ENCODE measurements at places on chromosomes 16 and 17. TPM values are rescaled to one million over a fixed set of nuclear protein-coding genes. Genes with fewer than 3 reads are reported as not detected.
A peak's percentile ranks its signal among the peaks of the same experiment; 100 is the strongest.

DNA sequence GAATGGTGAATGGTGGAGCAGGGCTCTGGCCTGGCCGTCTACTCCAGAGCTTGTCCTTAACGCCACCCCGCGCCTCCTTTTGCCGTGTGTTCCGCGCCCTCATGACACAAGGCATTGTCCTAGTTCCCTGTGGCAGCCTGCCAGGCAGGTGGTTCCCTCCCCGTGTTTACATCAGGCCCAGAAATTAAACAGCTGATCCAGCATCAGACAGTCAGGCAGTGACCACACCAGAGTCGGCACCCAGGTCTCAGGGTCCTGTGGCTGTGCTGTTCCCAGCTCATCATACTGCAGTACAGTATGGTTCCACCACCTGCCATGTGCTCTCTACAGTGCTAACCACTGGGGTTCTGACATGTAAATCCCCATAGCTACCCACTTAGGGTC, 119.7 kb downstream of the RAB11FIP4 start:
- DNase-seq, result no peak
- peaks cover 2% of the 10 kb centered on the region for H3K27me3 ChIP-seq
- no peaks in the 10 kb centered on the region for H3K4me1 ChIP-seq
- H3K27ac ChIP-seq, result no peak overlapping the region
- H3K36me3 ChIP-seq, result no peaks in the 10 kb centered on the region

GRCh38 chr16:2371421-2371820, 30.9 kb upstream of the ABCA3 start:
- DNase-seq, result no peak
- H3K27ac ChIP-seq, result no peak overlapping the region
- no peak overlapping the region for H3K4me3 ChIP-seq
- peaks cover 12% of the 10 kb centered on the region for H3K27me3 ChIP-seq
- no peaks in the 10 kb centered on the region for H3K36me3 ChIP-seq

DNA sequence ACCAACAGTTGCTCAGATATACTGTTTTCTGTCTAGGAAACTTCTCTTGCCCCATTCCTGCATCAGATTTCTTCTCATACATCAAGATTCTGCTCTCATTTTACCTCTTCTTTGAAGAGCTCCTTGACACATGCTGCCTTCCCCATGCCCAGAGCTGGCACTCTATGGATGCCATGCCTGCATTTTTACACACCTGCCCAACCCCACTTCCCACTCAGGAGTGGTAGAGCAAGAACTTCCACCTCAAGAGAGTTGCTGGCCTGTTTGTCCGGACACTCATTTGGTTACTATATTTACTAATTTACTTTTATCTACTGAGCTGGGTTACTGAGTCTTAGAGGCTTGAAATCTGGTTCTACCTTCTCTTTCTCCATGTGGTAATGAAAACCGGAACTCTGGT, 98.3 kb upstream of the HLF start:
- no peaks in the 10 kb centered on the region for H3K36me3 ChIP-seq
- no peak overlapping the region for H3K27ac ChIP-seq
- peaks cover 2% of the 10 kb centered on the region for H3K4me1 ChIP-seq
- no peaks in the 10 kb centered on the region for H3K27me3 ChIP-seq
- DNase-seq, result no peak

FSCN2 gene
- total RNA-seq, result 1.5 TPM

- peaks cover 6% of the 10 kb centered on the region for H3K4me1 ChIP-seq
- no peaks in the 10 kb centered on the region for H3K27me3 ChIP-seq
- peak overlapping the region; percentile 79 for H3K27ac ChIP-seq
- peak overlapping the region; percentile 74 for H3K4me3 ChIP-seq
- DNase-seq, result peak; percentile 72
These were observed 16.6 kb upstream of the ERN1 start for GRCh38 chr17:64146418-64147109.

- H3K4me3 ChIP-seq, result no peak overlapping the region
- no peak overlapping the region for H3K27ac ChIP-seq
- H3K4me1 ChIP-seq, result peaks cover 10% of the 10 kb centered on the region
- no peaks in the 10 kb centered on the region for H3K27me3 ChIP-seq
- peaks cover 7% of the 10 kb centered on the region for H3K36me3 ChIP-seq
- peak; percentile 80 for DNase-seq
These were observed 25.2 kb downstream of the KANSL1 start for GRCh38 chr17:46167826-46168569.

DNA sequence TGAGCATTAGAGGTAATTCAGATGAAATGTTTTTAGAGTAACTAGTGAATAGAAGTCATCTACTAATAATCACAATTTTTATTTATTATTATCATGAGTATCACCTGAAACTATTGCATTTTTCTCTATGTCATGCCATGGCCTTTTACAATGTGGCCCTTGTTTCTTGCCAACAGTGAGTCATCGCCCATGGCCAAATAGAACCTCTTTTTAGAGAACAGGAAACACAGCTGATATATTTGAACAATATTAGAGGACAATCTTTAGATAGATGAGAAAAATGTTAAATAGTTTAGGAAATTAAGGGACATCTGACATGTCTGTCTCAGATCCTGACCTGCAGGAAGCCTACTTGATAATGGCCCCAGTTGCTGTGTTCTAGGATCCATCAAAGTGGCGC, 1584.4 kb upstream of the GOT2 start:
- H3K36me3 ChIP-seq, result no peaks in the 10 kb centered on the region
- DNase-seq, result no peak
- no peaks in the 10 kb centered on the region for H3K27me3 ChIP-seq
- H3K4me1 ChIP-seq, result no peaks in the 10 kb centered on the region
- H3K27ac ChIP-seq, result no peak overlapping the region
- H3K4me3 ChIP-seq, result no peak overlapping the region

SNRNP25 gene
- 20.5 TPM for total RNA-seq

- H3K27me3 ChIP-seq, result no peaks in the 10 kb centered on the region
- peak; percentile 78 for DNase-seq
- no peaks in the 10 kb centered on the region for H3K36me3 ChIP-seq
- no peak overlapping the region for H3K4me3 ChIP-seq
- no peak overlapping the region for H3K27ac ChIP-seq
These were observed 166.3 kb downstream of the MSI2 start for GRCh38 chr17:57422574-57423164.

- H3K4me3 ChIP-seq, result peak overlapping the region; percentile 70
- H3K36me3 ChIP-seq, result no peaks in the 10 kb centered on the region
- DNase-seq, result no peak
- no peaks in the 10 kb centered on the region for H3K27me3 ChIP-seq
- H3K27ac ChIP-seq, result peak overlapping the region; percentile 58
These were observed 879 bp upstream of the ACSF2 start for GRCh38 chr17:50424996-50425681.

GRCh38 chr16:51877686-51878085, 669.3 kb downstream of the TOX3 start:
- H3K4me3 ChIP-seq, result no peak overlapping the region
- H3K4me1 ChIP-seq, result peaks cover 26% of the 10 kb centered on the region
- no peaks in the 10 kb centered on the region for H3K27me3 ChIP-seq

CCDC154 gene
- total RNA-seq, result 0.50 TPM

- H3K4me1 ChIP-seq, result peaks cover 8% of the 10 kb centered on the region
- H3K27ac ChIP-seq, result no peak overlapping the region
- no peak overlapping the region for H3K4me3 ChIP-seq
- no peak for DNase-seq
These were observed 103.7 kb downstream of the XYLT1 start for GRCh38 chr16:17367036-17367435.

MARVELD3 gene
- total RNA-seq, result not detected

KRTAP29-1 gene
- total RNA-seq, result not detected

- H3K4me3 ChIP-seq, result no peak overlapping the region
- H3K36me3 ChIP-seq, result no peaks in the 10 kb centered on the region
- H3K27ac ChIP-seq, result no peak overlapping the region
- no peaks in the 10 kb centered on the region for H3K27me3 ChIP-seq
- H3K4me1 ChIP-seq, result no peaks in the 10 kb centered on the region
These were observed 7.1 kb downstream of the VWA3A start for GRCh38 chr16:22099256-22099975.

KIF18B gene
- total RNA-seq, result under 0.01 TPM

DNA sequence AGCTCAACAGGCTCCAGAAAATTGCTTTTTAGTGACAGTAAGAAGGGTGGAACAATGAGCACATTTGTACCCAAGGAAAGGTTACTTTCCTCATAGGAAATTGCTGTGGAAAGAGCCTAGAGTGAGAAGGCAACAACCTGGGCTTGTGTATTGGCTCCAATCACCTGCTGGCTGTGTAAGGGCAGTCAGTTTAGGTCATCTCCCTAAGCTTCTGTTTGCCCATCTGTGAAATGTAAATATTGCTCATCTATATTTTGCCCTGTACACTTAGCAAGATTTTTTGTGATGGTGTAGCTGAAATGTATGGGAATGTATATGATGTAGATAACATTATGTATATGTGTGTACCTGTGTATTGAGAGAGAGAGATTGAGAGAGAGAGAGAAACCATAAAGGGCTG, 225.2 kb upstream of the MPHOSPH6 start:
- no peak for DNase-seq
- H3K27ac ChIP-seq, result no peak overlapping the region
- no peak overlapping the region for H3K4me3 ChIP-seq
- H3K27me3 ChIP-seq, result no peaks in the 10 kb centered on the region
- no peaks in the 10 kb centered on the region for H3K4me1 ChIP-seq

DNA sequence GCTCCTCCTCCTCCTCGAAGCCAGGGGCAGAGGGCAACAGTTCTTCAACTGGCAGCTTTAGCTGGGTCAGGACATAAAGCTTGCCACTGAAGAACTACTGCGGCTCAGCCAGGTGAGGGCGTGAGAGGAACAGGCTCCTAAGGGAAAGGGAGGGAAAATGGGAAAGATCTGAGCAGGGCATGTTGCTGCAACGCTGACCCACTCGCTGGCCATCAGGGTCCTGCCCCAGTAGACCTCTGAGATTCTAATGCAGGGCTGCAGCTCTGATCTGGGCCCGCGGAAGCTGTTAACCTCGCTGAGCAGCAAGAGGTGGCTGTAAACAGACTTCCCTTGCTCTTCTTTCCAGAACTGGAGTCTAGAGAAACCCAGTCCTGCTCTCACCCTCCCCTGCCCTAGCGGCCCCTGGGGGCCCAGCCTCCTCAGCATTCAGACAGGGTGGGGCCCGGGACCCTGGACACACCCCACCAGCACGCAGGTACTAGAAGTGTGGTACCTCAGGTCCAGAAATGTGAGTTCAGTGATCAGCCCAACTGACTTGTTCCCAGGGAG, 3.8 kb upstream of the TLCD2 start:
- H3K4me3 ChIP-seq, result peak overlapping the region; percentile 87
- DNase-seq, result peak; percentile 24
- H3K27ac ChIP-seq, result peak overlapping the region; percentile 99
- peaks cover 25% of the 10 kb centered on the region for H3K36me3 ChIP-seq
- peaks cover 30% of the 10 kb centered on the region for H3K4me1 ChIP-seq
- no peaks in the 10 kb centered on the region for H3K27me3 ChIP-seq

CMTM4 gene
- 10.2 TPM for total RNA-seq

- DNase-seq, result peak; percentile 60
- peaks cover 10% of the 10 kb centered on the region for H3K27me3 ChIP-seq
- H3K27ac ChIP-seq, result no peak overlapping the region
- peaks cover 4% of the 10 kb centered on the region for H3K4me1 ChIP-seq
- H3K36me3 ChIP-seq, result no peaks in the 10 kb centered on the region
These were observed 41.6 kb downstream of the DCAKD start for GRCh38 chr17:45009676-45010467.

GRCh38 chr17:1750628-1751027, 8.0 kb downstream of the SERPINF2 start:
- H3K4me1 ChIP-seq, result no peaks in the 10 kb centered on the region
- H3K27ac ChIP-seq, result no peak overlapping the region
- no peak overlapping the region for H3K4me3 ChIP-seq
- no peaks in the 10 kb centered on the region for H3K27me3 ChIP-seq
- DNase-seq, result no peak

GRCh38 chr17:1764284-1764683, 2.4 kb downstream of the SERPINF1 start:
- peak; percentile 83 for DNase-seq
- H3K4me3 ChIP-seq, result peak overlapping the region; percentile 86
- peak overlapping the region; percentile 78 for H3K27ac ChIP-seq
- H3K36me3 ChIP-seq, result no peaks in the 10 kb centered on the region
- H3K27me3 ChIP-seq, result no peaks in the 10 kb centered on the region
- H3K4me1 ChIP-seq, result peaks cover 19% of the 10 kb centered on the region

DNA sequence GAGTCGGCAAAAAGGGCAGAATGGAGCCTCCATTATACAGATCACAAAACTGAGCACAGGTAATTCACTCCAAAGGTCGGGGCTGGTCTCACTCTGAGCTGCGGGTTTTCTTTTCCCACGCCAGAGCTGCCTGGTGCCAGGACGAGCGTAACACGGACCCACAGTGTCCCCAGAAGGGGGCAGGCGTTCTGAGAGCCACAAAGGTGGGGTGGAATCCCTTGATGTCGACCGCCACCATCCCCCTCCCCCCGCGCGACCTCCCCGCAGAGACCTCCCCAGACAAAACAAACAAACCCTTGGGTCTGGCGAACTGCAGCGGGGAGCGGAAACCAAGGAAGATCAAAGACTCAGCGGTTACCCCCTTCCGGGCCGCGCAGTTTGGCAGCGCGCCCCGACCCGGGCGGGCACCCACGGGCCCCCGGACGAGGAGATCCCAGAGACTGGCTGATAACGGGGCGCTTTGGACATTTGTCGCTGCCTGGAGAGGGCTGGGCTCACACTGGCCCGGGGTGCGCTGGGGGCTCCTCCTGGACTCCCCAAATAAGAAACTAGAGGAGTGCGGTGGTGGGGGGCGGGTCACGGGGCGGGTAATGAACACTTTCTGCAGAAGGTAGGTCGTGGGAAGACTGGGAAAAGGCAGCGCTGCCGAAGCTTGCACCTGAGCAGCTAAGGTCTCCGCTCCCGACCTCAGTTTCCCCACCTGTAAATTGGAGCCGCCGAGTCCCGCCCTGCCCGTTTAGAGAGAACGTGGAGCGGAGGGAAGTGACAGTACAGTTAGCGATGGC, 664 bp upstream of the NKD1 start:
- H3K36me3 ChIP-seq, result no peaks in the 10 kb centered on the region
- no peaks in the 10 kb centered on the region for H3K4me1 ChIP-seq
- peak overlapping the region; percentile 17 for H3K4me3 ChIP-seq

DNA sequence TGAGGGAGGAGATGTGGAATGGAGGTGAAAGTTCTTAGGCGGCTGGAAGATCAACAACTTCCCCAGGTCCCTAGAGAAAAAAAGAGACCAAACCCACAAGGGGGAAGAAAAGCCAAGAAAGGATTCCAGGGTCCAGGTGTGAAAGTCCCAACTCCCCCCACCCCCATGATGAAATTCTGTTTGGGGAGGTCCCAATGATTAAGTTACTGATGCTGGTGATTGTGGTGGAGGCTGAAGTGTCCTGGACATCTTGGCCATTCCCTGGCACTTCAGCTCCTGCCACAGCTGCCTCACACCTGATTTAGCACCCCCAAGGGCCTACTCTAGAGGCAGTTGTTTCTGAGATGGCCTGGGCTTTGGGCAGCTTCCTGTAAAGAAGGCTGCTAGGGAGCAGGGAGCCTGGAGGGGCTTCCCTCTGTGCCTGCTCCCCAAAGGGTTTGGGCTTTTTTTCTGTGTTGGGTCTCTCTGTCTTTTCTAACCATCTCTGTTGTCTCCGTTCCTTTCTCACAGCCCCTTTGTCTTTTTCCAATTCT, 13.1 kb downstream of the HOXB4 start:
- peaks cover 13% of the 10 kb centered on the region for H3K36me3 ChIP-seq
- peak; percentile 75 for DNase-seq
- peak overlapping the region; percentile 53 for H3K4me3 ChIP-seq
- peak overlapping the region; percentile 86 for H3K27ac ChIP-seq
- no peaks in the 10 kb centered on the region for H3K27me3 ChIP-seq

CASKIN1 gene
- total RNA-seq, result 0.17 TPM
